ENCODE measurements at places on chromosomes 2 and 18. TPM values are rescaled to one million over a fixed set of nuclear protein-coding genes. Genes with fewer than 3 reads are reported as not detected.
A peak's percentile ranks its signal among the peaks of the same experiment; 100 is the strongest.

- DNase-seq = no peak
Observed at GRCh38 chr18:48860269-48861180, 90.2 kb downstream of the SMAD7 start.

Gene SLC14A1
- not detected for total RNA-seq

DNA sequence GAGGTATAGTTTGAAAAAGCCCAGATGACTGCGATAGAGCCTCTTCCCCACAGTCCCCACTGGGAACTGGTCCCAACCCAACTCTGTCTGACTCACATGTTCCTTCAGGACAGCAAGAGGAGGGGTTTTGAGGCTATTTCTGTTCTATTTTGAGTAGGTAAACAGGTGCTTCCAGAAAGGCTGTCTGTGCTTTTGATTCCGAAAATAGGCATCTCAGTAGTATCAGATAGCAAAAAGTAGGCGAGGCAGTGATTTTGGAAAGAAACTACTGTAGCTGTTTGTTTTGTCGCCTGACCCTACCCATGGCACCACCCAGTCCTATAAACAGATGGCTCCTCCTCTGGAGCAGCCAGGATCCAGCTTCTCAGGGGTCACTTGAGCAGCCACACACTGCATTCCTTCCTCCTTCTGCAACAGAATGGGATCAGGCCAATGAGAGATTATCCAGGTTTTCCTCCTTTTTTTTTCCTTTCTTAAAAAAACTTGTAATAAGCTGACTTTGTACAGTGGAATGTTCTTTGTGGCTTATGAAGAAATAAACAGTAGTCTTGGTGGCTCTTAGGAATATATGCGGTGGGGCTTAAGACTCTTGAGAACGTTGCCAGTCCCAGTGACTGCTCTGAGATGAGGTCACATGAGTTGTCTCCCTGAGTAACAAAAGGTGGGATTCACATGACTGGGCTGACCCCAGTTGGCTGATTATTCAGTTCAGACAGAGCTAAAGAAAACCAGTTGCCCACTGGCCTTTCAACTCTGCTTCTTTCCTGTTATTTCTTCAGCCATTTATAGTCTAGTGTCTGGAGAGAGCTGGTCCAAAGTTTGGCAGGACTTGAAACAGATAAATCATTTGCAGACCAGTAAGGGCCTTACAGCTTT is 98.6 kb downstream of the KCNS3 start:
- peak; percentile 100 for DNase-seq

- DNase-seq = no peak
Observed at GRCh38 chr2:70807828-70808118, 12.6 kb downstream of the CLEC4F start.

GRCh38 chr2:201797175-201797840 is 9.0 kb upstream of the CDK15 start:
- peak; percentile 74 for DNase-seq

Gene ERICH2
- not detected for total RNA-seq

Gene GALNT5
- total RNA-seq = 2.0 TPM

Gene IMPACT
- 15.5 TPM for total RNA-seq

DNA sequence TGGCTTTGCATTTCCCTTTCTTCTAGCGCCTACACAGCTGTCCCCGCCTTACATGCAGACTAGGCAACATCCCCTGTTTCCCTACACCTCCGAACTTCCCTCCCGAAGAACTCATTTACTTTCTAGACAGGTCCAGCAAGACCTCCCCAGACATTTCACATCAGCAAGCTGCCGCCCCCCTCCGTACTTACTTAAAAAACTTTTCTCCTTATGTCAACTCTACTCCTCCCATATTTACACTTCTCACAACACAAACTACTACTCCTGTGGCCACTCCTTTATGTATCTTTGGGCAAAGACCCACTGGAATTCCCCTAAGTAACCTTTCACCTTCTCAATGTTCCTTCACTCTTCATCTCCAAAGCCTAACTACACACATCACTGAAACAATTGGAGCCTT is 20.4 kb upstream of the ZNF397 start:
- no peak for DNase-seq

DNA sequence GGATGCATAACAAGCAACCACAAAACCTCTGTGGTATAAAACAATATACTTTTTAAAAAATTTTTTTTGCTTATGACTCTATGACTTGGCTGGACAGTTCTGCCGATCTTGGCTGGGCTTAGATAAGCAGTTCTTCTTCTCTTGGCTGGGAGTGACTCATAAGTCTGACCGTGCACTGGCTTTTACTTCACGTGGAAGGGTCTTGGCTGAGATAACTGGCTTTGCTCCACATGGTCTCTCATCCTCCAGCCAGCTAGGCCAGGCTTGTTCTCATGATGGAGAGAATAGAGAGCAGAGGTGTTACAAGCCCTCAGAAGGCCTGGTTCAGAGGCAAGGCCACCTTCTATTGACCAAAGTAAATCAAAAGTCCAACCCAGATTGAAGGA is 178.9 kb upstream of the SERPINE2 start:
- DNase-seq = no peak

Gene SFXN5
- 8.4 TPM for total RNA-seq

DNA sequence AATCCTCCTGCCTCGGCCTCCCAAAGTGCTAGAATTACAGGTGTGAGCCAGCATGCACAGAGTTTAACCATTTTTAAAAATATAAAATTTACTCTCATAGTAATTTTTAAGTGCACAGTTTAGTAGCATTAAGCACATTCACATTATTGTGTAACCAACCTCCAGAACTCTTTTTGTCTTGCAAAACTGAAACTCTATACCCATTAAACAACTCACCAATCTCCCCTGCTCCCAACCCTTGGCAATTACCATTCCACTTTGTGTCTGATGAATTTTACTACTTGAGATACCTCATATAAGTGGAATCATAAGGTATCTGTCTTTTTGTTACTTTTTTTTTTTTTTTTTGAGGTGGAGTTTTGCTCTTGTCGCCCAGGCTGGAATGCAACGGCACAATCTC is 112.5 kb downstream of the BMPR2 start:
- no peak for DNase-seq

GRCh38 chr2:34291076-34291475 is 692.0 kb upstream of the FAM98A start:
- no peak for DNase-seq

DNA sequence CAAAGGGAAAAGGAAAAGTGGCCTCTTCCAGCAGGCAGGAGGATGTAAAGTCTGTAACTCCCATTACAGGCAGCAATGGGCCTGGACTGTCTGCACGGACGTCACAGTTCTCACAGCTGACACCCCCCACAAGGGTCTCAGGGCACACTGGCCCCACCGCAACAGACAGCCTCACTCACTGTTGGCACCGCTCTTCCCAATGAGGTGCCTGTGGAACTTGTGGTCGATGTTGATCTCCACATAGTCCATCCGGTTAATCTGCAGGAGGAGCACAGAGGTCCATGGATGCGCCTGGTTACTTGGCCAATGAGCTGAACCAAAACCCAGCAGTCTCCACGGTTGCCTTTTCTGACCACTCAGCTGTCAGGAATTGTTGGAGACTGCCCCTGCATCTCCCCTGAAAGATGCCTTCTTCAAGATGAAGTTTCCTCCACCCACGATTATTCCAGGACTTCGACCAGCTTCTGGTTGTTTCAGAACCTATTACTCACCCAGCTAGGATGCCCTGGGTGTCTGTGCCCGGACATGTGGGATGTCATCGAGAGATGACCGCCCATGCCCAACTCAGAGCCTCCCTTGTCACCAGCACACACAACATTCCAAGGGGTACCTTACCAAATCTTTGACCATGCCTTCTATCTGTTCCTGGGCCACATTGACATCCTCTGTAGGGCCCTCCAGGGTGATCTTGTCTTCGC is 62.5 kb downstream of the HDLBP start:
- DNase-seq = no peak

Gene GKN2
- not detected for total RNA-seq

- no peak for DNase-seq
Observed at GRCh38 chr2:36538335-36538734, 59.6 kb downstream of the FEZ2 start.

DNA sequence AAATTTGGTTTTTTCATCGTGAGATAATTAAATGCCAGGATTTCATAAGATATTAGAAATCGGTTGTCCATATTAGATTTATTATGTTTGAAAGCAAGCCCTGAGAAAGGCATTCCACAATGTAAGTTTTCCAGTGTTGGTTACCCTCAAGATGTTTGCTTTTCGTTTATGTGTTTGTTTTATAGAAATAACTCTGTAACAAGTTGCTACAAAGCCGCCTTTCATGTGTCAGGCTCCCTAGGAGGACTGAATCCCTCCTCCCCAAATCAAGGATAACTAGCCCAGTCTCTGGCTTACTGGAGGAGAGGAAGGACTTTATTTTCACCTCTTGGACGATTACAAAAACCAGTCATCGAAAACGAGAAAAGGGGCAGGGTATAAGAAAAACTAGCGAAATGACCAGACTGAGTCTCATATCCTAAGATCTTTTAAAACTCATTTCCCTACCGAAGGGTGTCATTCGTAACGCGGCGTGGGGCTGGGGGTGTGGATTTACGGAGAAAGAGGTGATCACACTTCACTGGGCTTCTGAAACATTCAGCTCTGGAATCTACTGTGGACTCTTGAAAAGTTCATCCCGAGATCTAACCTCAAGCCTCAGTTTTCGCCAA is 1.0 kb upstream of the PEX13 start:
- DNase-seq = no peak

DNA sequence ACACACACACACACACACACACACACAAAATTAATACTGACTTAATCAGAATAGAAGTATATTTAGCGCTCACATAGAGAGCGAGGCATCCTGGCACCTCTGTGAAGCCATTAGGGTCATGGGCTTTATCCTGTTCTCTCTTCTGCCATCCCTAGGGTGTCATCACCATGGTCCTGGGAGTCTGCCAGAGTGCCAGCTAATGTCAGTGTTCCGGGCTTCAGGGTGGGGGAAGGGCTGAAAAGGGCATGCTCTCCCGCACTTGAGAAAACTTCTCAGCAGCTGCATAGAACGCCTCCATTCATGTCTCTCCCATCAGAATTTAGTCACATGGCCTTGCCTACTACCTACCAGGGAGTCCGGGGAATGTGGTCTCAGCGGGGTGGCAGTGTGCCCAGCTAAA is 19.7 kb upstream of the DYNC2LI1 start:
- DNase-seq = no peak

DNA sequence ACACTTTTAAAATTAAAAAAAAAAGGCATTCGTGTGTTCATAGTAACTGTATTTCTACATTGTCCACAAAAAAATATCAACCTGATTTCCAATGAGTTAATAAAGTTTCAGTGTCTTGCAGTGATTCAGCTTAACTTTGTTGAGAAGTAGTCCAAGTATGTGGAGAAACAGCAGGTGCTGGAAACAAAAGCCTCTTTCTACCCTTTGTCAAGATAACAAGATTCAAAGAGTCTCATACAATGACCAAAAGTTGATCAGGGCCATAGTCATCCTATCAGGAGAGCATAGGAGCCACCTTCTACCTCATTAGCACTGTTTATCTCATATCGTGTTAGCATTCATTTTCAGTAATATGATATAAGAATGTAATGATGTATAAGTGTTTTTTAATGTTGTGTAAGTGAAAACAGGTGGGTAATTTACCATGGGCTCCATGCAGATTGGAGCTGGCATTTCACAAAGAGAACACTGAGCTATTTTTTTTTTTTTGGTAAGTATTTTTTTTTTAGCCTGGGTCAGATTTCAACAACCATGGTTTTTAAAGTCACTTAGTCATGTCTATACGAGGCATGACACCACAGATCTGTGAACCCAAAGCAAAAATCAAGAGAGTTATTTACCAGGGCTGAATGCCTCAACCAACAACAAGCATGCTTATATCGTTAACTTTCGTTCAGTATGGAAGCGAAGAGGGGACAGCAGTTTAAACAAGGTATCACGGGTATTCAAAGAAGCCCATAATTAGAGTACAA is 165.0 kb upstream of the ZNF521 start:
- DNase-seq = no peak

- DNase-seq = no peak
Observed at GRCh38 chr2:152339556-152340286, 4.7 kb downstream of the FMNL2 start.

Gene LTBP1
- total RNA-seq = 43.9 TPM

- no peak for DNase-seq
Observed at GRCh38 chr2:209121691-209122090, 302.2 kb upstream of the MAP2 start.

DNA sequence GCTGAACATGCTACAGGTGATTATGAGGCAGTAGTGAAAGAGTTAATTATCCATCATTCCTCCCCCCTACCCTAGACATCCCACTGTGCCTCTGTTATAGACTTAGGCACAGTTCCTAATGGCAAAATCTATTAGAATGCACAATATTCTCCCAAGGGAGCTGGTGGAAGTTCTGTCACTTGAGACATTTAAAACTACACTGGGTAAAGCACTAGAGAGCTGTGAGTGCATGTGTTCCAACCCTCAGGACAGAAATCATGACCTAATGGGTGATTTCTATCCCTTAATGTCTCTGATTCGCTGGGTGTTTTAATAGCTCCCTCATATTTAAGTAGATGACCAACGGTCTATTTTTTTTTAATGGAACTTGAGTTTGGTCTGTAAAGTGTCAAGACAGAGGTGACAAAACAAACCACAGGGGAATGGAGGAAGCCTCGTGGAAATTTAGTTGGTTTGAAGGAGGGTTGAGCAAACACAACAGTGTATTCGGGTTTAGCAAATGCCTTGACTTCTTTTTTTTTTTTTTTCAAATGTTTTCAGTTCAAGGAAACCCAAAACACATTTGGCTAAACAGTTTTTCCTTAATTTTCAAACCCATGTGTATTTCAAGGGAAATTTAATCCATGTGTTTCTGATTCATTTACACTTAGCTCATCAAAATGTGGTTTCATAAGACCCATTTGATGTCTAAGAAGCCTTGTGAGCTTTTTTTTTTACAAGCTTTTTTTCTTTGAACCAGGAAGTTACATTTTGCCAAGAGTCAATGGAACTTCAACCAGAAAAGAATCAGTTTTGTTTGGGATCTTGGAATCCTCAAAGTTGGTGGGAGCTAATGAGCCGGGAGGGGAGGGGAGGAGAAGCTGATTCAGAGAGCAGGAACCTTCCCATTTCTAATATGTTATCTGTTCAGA is 665.1 kb upstream of the ZEB2 start:
- no peak for DNase-seq

DNA sequence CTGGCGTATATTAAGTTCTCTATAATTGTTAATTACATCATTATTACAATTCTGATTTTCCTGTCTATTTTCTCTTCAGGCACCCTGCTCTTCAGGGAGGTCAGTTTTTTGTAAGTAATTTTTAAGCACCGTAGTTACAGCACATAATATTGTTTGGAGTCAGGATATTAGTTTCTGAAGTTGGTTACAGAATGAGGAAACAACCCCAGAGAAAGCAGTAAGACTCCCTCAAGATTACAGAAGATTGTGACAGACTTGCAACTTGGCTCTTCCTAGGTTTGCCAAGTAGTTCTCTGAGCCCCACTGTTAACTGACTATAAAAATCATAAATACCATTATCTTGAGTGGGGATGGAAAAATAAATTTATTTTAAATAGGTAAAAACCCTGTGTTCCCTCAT is 921 bp downstream of the RPE start:
- no peak for DNase-seq

GRCh38 chr2:33051586-33052360 is 105.0 kb downstream of the LTBP1 start:
- DNase-seq = peak; percentile 30

DNA sequence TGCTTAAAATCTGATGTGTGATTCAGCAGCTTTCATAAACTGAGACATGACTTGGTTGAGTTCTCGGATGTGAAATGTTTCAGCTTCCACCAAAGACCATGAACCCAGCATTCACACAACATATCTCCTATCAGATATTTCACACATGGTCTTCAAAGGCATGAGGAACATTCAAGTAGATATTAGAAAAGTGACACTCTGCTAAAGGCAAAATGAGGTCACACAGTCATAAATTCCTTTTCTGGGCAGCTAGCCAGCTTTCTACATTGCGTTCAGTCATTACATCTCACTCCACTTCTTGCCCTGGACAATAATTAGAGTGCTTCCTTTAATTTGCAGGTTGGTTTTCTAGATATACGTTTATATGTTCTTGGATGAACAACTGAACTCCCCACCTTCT is 96.7 kb downstream of the GAREM1 start:
- DNase-seq = no peak
